Mesothelial cell of epicardium (in vitro differentiated cells): ENCODE measurements at places on chromosomes 12 and 14. TPM values are rescaled to one million over a fixed set of nuclear protein-coding genes. Genes with fewer than 3 reads are reported as not detected.

GRCh38 chr12:63403256-63403655 is 252.3 kb upstream of the AVPR1A start:
- peaks cover 4% of the 10 kb centered on the region for H3K36me3 ChIP-seq
- no peak overlapping the region for H3K27ac ChIP-seq
- no peak overlapping the region for H3K4me3 ChIP-seq
- no peak for DNase-seq
- peaks cover 18% of the 10 kb centered on the region for H3K4me1 ChIP-seq

DNA sequence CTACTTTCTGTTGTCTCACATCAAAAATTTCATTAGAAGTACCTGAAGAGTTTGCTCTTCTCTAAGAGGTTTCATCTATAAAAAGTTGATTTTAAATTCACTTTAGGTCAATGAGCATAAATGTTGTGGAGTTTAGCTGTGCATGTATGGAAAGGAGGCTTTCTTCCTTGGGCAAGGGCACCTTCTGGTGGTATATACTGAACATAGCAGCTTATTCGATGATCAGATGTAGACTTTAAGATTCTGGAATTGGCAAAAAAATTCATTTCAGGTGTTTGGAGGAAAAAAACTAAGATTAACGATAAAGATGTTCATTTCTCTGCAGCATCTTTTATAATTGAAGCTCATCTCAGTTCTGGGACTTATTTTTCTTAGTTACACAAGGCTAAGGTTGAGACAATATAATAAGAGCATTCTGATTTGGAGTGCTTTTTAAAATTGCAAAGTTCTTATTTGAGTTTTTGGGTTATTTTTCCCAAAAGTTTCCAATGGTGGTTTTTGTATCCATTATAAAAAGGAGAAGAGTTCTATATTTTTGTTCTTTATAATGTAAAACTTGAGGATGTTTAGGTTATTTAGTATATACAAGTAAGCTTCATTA is 46.8 kb downstream of the TMEM117 start:
- no peak overlapping the region for H3K4me3 ChIP-seq
- no peaks in the 10 kb centered on the region for H3K36me3 ChIP-seq
- no peaks in the 10 kb centered on the region for H3K27me3 ChIP-seq
- H3K4me1 ChIP-seq = peaks cover 61% of the 10 kb centered on the region

DNA sequence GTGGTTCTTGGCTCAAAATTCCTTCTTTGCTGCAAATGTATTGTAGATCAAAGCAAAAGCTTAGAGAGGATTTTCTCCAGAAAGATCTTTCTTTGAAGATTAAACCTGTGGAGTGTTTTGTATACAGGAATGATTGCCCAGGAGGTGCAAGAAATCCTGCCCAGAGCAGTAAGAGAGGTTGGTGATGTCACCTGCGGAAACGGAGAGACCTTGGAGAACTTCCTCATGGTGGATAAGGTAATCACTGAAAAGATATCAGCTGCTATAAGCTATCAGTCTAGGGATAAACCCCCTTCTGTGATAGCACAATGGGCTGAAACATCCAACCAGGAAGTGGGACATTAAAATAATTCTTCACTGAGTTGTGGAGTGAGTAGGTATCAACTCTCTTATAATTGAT is 85.7 kb downstream of the MYRFL start:
- DNase-seq = no peak
- peaks cover 8% of the 10 kb centered on the region for H3K4me1 ChIP-seq
- no peaks in the 10 kb centered on the region for H3K27me3 ChIP-seq
- H3K4me3 ChIP-seq = no peak overlapping the region

DNA sequence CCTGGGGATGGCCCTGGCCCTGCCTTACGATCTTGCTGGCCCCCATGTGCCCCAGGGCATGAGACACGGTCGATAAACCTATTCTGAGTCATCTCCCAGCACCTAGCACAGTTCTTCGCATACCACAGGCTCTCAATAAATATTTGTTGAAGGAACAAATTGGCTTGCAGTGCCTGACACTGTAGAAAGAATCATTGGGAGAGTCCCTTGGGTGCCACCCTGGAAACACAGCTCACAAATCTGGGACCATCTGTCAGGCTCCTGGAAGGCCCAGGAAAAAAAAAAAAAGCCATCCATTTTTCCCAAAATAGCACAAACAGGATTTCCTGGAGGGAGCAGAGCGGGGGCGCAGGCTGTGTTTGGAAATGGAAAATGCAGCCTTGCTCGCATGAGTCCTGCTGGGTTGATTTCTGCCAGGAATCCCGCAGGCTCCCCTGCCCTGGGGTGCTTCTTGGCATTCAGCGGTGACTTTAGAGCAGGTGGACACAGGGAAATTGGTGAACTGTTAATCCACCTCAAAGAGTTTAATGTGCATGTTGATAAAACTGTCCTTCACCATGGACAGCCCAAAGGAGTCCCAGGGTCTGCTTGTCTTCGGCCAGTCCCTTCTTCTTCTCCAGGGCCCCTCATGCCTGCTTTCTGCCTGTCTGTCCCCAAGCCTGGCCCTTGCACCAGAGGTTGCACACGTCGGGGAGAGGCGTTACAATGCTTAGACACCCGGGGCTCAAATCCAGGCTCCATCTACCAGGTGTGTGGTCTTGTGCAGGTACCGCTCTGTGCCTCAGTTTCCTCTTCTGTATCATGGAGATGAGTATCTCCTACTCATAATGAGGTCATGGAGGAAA is 106.1 kb upstream of the RFLNA start:
- H3K27ac ChIP-seq = peak overlapping the region; percentile 94
- H3K36me3 ChIP-seq = peaks cover 13% of the 10 kb centered on the region
- no peak for DNase-seq
- peaks cover 67% of the 10 kb centered on the region for H3K4me1 ChIP-seq
- no peaks in the 10 kb centered on the region for H3K27me3 ChIP-seq
- no peak overlapping the region for H3K4me3 ChIP-seq

GRCh38 chr14:23296012-23296777 is 6.5 kb downstream of the PPP1R3E start:
- H3K36me3 ChIP-seq = no peaks in the 10 kb centered on the region
- peaks cover 24% of the 10 kb centered on the region for H3K4me1 ChIP-seq
- H3K27ac ChIP-seq = no peak overlapping the region
- no peak overlapping the region for H3K4me3 ChIP-seq

- peaks cover 29% of the 10 kb centered on the region for H3K4me1 ChIP-seq
- H3K27ac ChIP-seq = no peak within 1 kb of the TSS
- no peaks in the 10 kb centered on the region for H3K36me3 ChIP-seq
- peaks cover 2% of the 10 kb centered on the region for H3K27me3 ChIP-seq
- peak within 1 kb of the TSS; percentile 57 for H3K4me3 ChIP-seq
- peak; percentile 47 for DNase-seq
These were observed at the start of gene NFE2 for GRCh38 chr12:54300732-54301427. Gene NFE2 (minus strand): TSS chr12:54301015. CDS start chr12:54295248, 5,767 bp downstream.

DNA sequence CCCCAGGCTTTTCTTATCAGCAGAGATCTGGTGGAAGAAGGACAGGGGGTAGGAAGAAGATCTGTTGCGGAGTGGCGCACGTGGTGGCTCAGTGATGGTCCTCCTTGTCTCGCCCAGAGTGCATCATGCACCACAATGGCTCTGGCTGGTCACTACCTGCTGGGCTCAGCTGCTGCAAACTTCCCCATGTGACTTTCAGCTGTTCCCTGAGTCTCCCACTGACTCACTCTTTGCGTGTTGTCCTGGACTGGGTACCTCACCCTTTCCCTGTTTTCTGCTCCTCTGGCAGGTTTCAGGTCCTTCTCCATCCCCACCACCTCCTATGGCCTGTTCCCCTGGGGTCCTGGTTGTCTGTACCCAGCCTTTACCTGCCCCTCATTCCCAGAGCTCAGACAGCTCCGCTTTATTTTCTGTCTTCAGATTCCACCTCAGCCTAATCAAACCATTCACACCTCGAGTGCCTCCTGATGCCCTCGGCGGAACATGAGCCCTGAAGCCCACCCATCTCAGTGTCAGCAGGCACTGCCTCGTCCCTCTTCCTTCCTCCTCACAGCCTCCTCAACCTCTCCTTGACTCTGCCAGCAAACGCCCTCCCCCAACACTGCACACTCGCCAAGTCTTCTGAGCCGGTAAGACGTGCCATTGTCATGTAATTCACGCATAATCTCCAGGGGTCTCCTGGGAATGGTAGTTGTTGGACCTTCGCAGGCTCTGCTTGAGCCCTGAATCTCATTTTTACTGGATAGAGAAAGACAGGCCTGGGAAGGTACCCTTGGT is 1.8 kb downstream of the C1R start:
- no peak for DNase-seq
- no peak overlapping the region for H3K4me3 ChIP-seq
- H3K36me3 ChIP-seq = peaks cover 9% of the 10 kb centered on the region

The HOXC4 gene
- total RNA-seq = 67.4 to 73.6 TPM (median 69.4 TPM) in 3 replicates

The DBX2 gene
- not detected in 3 replicates for total RNA-seq

The CISTR gene
- not detected in 3 replicates for total RNA-seq

DNA sequence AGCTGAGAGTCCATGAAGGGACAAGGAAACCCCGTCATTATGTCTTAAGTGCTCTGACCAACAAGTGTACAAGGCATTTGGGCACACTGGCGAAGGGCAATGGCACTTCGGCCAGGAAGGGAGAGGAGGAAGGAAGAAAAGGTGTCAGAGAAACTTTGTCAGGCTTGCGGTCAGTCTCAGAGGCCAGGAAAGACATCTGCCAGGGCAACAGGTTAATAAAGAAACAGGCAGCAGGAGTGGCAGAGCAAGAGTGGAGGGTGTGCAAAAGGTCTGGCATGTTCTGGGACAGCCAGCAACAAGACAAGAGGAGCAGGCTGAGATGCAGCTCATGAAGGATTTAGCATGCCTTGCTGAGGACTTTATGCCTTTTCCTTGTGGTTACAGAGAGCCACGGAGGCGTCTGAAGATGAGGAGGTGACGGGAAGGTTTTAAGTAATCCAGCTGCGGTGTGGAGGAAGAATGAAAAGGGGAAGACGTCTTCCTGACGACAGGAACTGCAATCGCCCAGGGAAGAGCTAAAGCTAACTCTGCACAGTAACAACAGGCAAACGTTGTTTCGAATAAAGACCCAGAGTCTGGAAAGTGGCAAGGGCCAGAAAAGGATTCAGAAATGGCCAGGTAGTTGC is 13.1 kb downstream of the APPL2 start:
- H3K4me1 ChIP-seq = peaks cover 11% of the 10 kb centered on the region
- peaks cover 23% of the 10 kb centered on the region for H3K36me3 ChIP-seq
- H3K27me3 ChIP-seq = no peaks in the 10 kb centered on the region
- no peak overlapping the region for H3K27ac ChIP-seq
- DNase-seq = no peak
- no peak overlapping the region for H3K4me3 ChIP-seq

DNA sequence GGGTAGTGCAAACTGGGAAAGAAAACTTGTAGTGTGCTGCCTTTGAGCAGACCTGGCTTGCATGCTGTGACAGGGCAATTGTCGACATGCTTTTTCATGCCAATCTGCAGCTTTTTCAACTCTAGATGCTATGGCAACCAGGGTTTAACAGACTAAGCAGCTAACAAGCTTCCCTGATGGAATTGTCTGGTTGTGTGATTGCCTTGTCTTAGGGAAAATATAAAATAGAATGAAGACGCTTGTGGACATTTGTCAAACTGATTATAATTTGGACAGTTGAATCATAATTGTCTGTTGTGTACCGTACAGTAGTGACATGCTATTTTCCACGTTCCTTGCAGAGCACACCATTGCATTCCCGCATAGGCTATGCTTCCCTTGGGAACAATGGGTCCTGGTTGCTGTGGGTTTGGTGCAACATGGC is 113.0 kb downstream of the FOXG1 start:
- no peak for DNase-seq
- H3K4me1 ChIP-seq = no peaks in the 10 kb centered on the region
- H3K27me3 ChIP-seq = peaks cover 9% of the 10 kb centered on the region
- no peak overlapping the region for H3K27ac ChIP-seq
- no peaks in the 10 kb centered on the region for H3K36me3 ChIP-seq
- no peak overlapping the region for H3K4me3 ChIP-seq

The HELB gene
- 10.8 to 12.3 TPM (median 11.3 TPM) in 3 replicates for total RNA-seq

DNA sequence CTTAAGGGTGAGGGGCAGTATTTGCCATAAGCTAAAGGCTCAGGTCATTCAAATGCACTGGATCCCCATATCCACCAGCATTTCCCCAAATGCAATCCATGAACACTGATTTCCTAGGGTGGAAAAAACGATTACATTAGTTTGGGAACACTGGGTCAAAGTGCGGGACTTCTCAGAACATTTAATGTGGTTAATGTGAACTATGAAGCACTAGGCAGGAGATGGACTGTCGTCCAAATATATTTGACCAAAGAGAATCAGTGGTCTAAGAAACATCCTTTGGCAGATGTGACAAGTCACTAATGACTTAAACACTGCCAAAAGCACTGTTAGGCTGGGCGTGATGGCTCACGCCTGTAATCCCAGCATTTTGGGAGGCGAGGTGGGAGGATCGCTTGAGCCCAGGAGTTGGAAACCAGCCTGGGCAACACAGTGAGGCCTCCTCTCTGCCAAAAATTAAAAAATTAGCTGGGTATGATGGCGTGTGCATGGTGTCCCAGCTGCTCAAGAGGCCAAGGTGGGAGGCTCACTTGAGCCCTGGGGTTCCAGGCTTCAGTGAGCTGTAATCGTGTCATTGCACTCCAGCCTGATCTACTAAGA is 205.4 kb downstream of the CALM1 start:
- no peak overlapping the region for H3K27ac ChIP-seq
- DNase-seq = no peak
- no peaks in the 10 kb centered on the region for H3K36me3 ChIP-seq
- no peak overlapping the region for H3K4me3 ChIP-seq
- H3K4me1 ChIP-seq = peaks cover 20% of the 10 kb centered on the region
- no peaks in the 10 kb centered on the region for H3K27me3 ChIP-seq

DNA sequence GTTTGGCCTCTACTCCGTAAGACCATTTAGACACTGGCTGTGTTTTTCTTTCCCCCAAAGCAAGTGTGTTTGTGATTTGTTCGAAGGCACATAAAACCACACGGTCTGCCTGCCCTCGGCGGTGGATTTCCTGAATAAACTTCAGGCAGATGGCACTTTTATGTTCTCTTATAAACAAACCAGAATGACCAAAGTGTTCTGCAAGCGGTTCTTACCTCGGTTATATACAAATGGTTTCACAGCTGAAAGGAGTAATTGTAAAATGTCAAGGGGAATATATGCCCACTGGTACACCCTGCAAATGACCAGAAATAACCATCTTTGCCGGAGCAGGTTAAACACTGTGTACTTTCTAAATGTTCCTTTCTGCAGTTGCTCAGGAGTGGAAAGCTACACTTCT is 1475.8 kb upstream of the TMEM132C start:
- H3K36me3 ChIP-seq = no peaks in the 10 kb centered on the region
- no peak overlapping the region for H3K4me3 ChIP-seq
- no peak for DNase-seq
- H3K4me1 ChIP-seq = no peaks in the 10 kb centered on the region

The KLRC4 gene
- total RNA-seq = not detected in 3 replicates

The ALDH1L2 gene
- 2.4 to 3.2 TPM (median 2.4 TPM) in 3 replicates for total RNA-seq

GRCh38 chr12:105348561-105348960 is 18.1 kb downstream of the C12orf75 start:
- no peak for DNase-seq
- H3K4me1 ChIP-seq = no peaks in the 10 kb centered on the region
- H3K4me3 ChIP-seq = no peak overlapping the region
- H3K27me3 ChIP-seq = no peaks in the 10 kb centered on the region
- no peaks in the 10 kb centered on the region for H3K36me3 ChIP-seq
- no peak overlapping the region for H3K27ac ChIP-seq

The CCDC198 gene
- total RNA-seq = not detected in 3 replicates

GRCh38 chr12:10940389-10940788 is 1.3 kb upstream of the TAS2R14 start:
- no peak overlapping the region for H3K27ac ChIP-seq
- no peaks in the 10 kb centered on the region for H3K4me1 ChIP-seq
- H3K36me3 ChIP-seq = peaks cover 18% of the 10 kb centered on the region

GRCh38 chr14:21072031-21072473 is 1.9 kb downstream of the ARHGEF40 start:
- peaks cover 7% of the 10 kb centered on the region for H3K27me3 ChIP-seq
- peaks cover 31% of the 10 kb centered on the region for H3K4me1 ChIP-seq
